ENCODE measurements at places on chromosomes 1 and 21.

DNA sequence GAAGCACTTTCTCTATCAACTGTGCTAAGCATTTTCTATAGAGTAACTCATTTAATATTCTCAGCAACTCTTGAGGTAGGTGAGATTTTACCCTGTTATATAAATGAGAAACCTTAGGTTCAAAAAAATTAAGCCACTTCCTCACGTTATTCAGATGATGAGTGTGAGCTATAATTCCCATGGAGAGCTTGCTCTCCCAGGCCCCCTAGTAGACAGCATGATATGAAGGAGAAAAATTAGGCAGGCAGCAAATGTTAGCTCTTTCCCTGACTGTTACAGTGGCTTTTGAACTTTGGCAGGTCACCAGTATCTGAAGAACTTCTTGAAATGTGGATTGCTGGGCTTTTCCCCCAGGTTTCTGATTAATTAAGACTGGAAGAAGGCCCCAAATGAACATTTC, 753.1 kb downstream of the NCAM2 start:
- no peak for DNase-seq

- no peak for DNase-seq
These were observed 36.5 kb upstream of the BARHL2 start for GRCh38 chr1:90753556-90753955.

GRCh38 chr1:150999051-150999674, 7.5 kb downstream of the MINDY1 start:
- peak; percentile 41 for DNase-seq

- no peak for DNase-seq
These were observed 17.2 kb upstream of the RGL1 start for GRCh38 chr1:183787704-183788103.

DNA sequence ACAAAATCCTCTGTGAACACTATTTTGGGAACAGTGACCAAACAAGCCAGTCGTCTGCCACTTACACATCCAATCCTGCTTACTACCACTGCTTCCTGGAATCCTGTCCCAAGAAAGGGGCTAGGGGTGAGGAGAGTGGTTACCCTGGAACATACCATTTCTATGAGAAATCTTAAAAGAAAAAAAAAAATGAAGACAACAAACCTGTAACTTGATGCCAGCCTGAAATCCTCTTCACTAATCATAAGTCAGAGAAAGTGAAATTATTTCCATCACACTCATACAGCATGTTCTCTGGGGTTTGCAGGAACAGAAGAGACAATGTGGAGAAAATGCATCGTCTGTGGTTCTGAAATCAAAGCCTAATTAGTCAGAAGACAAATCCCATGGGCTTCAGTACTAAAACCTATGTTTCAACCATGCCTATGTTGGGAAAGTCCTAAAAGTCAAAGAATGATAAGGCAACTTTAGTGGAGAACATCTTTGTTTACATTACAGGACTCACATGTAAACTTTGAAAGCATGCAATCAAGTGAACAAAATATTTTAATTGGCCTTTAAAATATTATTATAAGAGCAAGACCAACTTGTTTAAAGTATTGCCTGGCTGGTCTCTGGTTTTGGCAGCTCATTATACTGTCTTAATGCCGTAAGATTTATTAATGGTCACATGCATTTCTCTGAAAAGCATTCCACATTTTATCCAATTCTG, 220.7 kb downstream of the LTN1 start:
- no peak for DNase-seq
